ENCODE measurements at places on chromosomes 1 and 21. TPM values are rescaled to one million over a fixed set of nuclear protein-coding genes. Genes with fewer than 3 reads are reported as not detected.

DNA sequence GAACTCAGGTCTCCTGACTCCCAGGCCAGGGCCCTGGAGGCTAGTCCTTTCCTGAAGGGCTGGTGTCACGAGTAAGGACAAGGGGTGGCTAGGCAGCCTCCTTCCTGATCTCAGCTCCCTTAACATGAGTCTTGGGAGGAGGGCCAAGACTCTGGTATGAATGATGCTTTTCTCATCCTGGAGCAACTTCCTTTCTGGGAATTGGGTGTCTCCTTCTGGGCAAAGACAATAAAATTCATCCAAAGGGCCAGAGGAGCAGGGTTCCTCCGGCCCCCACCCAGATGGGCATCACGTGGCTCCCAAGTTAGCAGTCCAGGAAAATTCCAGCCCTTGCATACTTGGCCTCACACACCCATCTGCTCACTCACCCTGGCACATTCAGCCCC lies at the start of gene FAM167B:
Gene FAM167B (plus strand): TSS at position 335 of the 386 bp plus-strand sequence. CDS start 200 bp downstream, outside the sequence.
- peak; percentile 57 for DNase-seq

GRCh38 chr1:204255225-204255624 lies 41.4 kb upstream of the GOLT1A start:
- DNase-seq: no peak

The TMPRSS15 gene
- not detected for total RNA-seq

GRCh38 chr1:91020967-91021685 lies 709 bp downstream of the ZNF644 start:
- peak; percentile 85 for DNase-seq

GRCh38 chr1:146019231-146020057 lies 2.1 kb downstream of the HJV start:
- no peak for DNase-seq

- DNase-seq: no peak
These were observed 41.1 kb upstream of the ZNF124 start for GRCh38 chr1:247212627-247213617.

The TCHH gene
- total RNA-seq: 0.86 TPM

The SPRR1A gene
- not detected for total RNA-seq

The EPRS1 gene
- 159 TPM for total RNA-seq

The GCSAML gene
- total RNA-seq: 0.14 TPM

GRCh38 chr1:84847253-84848250 lies 45.5 kb downstream of the LPAR3 start:
- DNase-seq: peak; percentile 98

DNA sequence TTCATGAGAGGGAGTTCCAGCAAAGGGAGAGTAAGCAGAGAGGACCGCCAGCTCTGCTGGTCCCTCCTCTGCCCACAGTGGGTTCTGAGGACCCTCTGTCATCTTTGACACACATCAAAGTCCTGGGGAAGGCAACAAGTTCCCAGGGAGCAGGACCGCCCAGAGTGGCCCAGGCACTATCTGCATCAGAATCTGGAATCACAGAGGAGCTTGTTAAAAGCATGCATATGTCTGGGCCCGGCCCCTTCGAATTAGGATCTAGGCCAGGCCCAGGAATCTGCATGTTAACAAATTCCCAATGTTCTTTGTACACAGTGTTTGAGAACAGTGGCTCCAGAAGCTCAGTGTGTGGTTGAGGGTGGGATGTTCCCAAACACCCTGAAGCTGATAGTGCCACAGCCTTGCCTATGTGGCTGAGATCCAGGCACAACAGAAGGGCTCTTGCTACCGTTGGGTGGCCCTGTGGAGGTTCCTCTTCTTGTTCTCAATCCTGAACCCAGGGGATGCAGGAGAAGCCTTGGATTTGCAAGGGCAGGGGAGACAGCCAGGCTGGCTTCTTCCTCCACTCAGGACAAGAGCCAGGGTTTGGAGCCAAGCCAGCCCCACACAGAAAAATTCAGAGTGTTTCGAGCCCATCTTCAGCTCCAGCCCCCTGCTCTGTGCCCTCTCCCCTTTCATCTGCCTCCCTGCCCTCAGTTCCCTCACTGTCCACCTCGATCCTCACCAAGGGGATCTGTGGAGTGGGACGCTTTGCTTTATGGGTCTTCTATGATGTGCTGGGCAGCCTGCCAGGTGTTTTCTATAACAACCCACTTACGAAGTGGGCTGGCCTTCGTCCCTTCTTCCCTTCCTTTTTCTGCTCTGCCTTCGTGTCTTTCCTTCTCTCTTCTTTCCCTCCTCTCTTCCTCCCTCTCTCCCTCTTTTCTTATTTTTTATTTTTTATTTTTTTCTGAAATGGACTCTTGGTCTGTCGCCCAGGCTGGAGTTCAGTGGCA lies 129.0 kb upstream of the TMPRSS2 start:
- DNase-seq: no peak

GRCh38 chr1:16979475-16980327 lies 719 bp downstream of the MFAP2 start:
- no peak for DNase-seq

The HSD3B1 gene
- total RNA-seq: 2.8 TPM

GRCh38 chr1:52281518-52281917 lies 84.5 kb downstream of the CC2D1B start:
- DNase-seq: peak; percentile 71

GRCh38 chr1:228837817-228838716 lies 102.8 kb downstream of the RHOU start:
- peak; percentile 94 for DNase-seq

The MX2 gene
- 8.6 TPM for total RNA-seq

DNA sequence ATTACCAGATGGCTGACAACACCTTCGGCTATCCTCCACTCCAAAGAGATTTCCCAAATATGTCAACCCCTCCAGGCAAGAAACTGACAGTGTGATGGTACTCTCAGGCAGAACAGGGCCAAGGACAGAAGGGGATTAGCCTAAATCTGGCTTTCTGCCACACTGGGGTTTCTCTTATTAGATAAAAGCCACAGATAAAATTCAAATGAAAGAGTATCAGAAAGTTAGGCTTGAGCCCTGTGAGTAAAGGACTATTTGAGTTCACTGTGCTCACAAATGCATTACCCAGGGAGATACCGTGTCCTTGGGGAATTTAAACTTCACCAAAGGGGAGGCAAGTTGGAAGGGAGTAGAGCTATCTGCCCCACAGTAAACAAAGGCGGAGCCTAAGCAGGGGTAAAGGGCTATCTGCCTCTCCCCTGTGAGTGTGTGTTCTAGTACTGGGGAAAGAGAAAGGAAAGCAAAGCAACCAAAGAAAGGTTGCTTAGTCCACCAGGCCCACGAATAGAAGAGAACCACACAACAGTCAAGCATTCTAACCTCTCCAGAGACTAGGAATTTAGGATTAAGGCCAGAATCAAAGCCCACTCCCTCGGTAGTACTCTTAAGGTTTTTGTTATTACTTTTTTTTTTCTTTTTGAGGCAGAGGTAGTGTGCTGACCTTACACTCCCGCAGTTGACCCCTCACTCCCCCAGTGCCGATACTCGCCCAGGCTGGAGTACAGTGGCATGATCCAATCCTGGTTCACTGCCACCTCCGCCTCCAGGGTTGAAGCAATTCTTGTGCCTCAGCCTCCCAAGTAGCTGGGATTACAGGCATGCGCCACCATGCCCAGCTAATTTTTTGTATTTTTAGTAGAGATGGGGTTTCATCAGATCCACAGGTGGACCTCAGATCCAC lies 12.7 kb downstream of the TPM3 start:
- DNase-seq: no peak

DNA sequence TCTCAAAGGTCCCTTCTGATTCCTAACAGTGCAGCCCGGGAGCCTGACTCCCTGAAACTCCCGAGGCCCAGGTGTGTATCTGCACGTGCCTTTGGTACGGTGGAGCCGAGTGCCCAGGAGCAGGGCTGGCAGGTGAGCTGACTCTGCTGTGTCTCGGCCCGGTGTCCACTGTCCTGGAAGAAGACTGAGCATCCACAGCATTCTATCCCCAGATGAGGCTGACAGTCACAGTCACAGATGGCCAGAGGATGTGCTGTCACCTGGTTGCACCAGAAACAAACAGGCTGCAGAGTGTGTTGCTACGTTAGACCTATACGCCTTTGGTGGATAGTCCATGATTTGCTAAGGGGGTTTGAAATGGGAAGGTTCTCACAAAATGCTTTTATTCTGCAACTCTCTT lies 9.8 kb downstream of the ETV3L start:
- DNase-seq: no peak

The SYPL2 gene
- total RNA-seq: 0.77 TPM

DNA sequence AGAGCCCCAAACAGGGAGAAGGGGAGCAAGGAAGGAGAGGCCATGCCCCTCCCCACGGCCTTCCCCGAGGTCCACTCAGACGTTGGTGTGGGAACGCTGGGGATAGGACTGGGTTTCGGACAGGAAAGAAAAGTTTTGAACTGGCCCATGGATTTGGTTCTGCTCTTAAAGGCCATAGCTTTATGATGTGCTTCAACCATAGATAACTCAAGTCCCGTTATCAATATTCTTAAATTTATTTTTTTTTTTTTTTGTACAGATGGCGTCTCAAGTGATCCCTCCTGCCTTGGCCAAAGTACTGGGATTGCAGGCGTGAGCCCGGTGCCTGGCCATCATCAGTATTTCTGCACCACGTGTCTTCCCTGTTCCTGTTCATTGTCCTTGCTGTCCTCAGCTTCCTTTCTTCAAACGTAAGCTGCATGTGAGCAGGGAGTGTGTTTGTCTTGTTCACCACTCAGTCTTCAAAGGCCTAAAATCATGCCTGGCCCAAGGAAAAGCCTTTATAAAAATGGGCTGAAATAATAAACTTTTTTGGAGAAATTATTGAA lies 820 bp upstream of the KRTAP10-1 start:
- no peak for DNase-seq

The LEMD1 gene
- 2.5 TPM for total RNA-seq

- no peak for DNase-seq
These were observed 119.8 kb downstream of the RNF220 start for GRCh38 chr1:44524655-44525500.

DNA sequence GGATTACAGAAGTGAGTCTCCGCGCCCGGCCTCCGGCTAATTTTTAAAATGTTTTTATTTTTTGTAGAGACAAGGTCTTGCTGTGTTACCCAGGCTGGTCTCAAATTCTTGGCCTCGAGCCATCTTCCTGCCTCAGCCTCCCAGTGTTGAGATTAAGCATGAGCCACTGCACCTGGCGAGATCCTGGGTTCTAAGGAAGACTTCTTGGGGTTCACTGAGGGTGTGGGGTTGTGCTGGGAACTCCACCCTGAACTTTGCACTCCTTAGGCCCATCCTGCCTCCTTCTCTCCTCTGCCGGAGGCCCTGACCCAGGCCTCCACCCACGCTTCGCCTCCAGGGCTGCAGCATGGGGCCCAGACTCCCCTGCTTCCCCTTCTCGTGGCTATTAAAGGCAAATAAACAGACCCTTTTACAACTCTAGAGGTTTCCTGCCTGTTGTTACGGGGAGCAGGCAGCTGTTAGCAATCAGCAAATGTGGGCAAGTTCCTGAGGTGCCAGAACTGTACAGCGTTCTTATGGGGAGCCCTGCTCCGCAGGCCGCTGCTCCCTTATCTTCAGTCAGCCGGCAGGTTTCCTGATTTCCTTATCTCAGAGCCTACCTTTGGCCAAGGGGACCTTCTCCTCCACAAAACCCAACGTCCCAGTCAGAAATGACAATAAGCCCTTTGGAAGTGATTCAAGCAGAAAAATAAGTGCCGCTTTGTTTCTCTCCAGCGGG lies 41.0 kb upstream of the LIN9 start:
- DNase-seq: no peak

The VANGL2 gene
- total RNA-seq: 26.1 TPM

DNA sequence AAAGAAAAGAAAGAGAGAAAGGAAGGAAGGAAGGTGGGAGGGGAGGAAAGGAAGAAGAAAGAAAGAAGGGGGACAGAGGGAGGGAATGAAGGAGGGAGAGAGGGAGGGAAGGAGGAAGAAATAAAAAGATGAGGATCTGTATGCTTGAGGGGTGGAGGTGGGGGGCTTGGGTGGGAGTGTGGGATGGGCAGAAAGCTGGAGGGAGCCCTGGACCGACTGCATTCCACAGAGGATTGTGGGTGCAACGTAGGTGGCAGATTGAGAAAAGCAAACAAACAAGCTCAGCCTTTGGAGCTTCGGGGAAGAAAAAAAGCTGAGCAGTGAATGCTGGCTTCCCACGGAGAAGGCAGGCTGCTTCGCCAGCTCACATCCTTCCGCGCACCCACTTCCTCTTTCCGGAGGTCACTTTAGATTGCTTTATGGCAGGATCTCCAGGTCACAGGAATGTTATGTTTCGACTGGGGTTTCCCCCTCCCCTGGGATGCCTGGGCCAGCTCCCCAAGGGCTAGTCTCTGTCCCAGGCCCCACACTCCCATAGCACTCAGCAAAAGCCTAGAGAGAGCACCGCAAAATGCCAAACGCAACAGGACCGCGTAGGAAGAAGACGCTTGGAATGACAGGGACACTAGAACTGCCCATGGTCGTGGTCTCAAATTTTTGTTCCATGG lies 20.7 kb upstream of the LGALS8 start:
- peak; percentile 75 for DNase-seq

- DNase-seq: no peak
These were observed 12.0 kb downstream of the MIIP start for GRCh38 chr1:12031039-12031980.

DNA sequence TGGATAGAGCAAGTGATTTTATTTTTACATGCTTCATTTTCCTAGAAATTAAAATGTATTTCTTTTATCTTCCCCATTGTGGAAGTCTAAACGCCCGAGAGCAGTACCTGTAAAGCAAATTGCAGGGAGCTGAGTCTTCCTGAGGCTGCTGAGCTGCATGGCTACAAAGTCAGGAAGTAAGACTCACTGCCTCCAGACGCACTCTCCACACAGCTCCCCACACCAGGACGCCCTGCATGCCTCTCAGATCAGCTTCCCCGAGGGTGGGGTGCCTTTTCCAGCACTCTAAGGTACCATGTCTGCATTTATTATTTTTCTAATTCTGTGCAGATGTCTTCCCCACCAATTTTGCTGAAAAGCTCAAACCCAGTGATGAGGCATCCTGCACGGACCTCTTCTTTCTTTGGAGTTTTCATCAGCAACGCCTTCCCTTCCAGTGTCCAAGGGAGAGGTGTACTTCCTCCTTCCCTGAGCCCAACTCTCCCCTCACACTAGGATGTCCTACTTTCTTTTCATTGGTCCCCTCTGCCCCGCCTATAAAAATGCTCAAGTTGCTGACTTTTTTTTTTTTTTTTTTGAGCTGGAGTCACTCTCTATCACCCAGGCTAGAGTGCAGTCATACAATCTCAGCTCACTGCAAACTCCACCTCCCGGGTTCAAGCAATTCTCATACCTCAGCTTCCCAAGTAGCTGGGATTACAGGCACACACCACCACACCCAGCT lies 114.7 kb downstream of the PCNX2 start:
- DNase-seq: no peak

GRCh38 chr1:245046315-245046714 lies 108.5 kb upstream of the KIF26B start:
- DNase-seq: no peak

DNA sequence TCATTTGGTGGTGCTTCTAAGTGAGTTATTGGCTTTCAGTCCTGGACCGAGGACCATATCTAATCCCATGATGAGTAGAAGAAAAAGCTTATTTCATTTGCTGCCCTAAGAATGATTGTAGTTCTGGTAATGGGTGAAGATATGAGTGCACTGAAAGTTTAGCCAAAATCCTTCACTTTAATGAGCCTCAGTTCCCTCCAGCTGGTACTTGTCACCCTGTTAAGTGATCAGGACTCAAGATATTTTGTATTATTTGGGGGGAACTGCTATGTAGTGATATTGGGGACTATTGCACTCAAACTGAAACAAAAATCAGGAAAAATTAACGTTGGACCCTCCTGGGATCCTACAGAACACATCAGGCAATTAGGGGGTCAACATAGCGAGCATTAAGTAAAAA lies 165.9 kb downstream of the PRDM2 start:
- no peak for DNase-seq

- peak; percentile 22 for DNase-seq
These were observed 107.5 kb downstream of the ZNF281 start for GRCh38 chr1:200302192-200302920.
